ENCODE measurements at places on chromosomes 7 and 10. TPM values are rescaled to one million over a fixed set of nuclear protein-coding genes. Genes with fewer than 3 reads are reported as not detected.

SH2D4B gene
- polyA plus RNA-seq: 0.16 TPM

DNA sequence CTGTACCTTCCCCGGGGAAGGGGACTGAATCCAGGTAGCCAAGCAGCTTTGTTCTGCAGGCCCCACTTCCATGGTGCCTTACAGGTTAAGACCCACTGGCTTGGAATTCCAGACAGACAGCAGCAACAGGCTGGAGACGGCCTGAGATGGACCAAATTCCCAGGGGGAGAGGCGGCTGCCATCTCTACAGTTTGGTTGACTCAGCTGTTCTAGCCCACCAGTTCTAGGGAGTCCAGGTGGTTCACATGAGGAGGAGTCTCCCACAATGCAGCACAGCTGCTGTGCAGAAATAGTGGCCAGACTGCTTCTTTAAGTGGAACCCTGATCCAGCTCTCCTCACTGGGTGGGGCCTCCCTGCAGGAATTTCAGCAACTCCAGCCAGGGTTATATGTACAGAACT is 74.1 kb downstream of the C10orf67 start:
- no peak for DNase-seq

DKK1 gene
- polyA plus RNA-seq: 2.8 TPM

DNA sequence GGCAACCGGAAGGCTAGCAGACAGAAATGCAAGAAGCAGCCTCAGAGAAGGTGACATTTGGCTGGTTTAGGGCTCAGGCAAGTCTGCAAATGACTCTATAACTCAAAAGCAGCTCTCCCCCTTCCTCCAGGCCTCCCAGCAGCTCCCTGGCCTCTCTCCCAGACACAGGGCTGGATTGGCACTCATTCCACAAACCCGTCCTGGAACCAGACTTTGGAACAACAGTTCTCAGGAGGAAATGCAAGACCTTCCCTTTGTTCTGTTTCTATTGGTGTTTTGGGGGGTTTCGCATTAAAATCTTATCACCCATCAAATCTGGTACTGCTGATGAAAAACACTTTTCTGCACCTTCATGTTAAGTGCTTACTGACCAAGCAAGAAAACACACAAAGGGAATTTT is 40.3 kb upstream of the EFCAB10 start:
- DNase-seq: peak; percentile 69

DNA sequence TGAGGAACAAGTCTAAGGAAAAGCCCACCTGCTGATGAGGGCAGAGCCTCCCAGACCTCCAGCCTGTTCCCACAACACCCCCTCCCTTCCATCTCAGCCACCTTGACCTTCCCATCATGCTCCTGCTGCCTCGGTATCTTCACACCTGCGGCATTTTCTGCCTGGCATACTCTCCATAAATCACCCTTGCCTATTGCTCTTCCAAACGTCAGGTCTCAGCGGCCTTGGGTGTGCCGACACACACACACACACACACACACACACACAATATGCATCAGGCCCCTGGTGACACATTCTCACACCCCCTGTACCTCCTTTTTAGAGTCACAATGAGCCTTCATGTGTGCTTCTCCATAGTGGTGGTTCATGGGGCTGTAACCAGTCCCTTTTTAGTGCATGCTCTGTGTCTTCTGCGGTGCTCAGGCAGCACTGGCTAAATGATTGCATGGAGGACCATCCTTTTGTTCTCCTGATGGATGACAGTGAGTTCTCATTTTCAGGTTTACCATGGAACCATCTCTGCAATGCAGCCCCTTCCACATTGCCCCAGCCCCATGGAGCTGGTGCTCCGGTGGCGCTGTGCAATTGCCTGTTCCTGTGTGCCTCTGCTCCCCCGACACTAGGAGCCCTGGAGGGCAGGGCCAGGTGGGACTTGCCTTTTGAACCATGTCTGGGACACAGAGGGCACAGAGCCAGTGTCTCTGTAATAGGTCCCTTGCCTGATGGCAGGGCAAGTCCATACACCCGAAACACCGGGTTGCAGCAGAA is 4.5 kb downstream of the ADIRF start:
- no peak for DNase-seq

GRCh38 chr10:77245953-77246352 is 391.7 kb downstream of the KCNMA1 start:
- DNase-seq: no peak

Measured in left lung (tissue), 14 donors.